Activated CD4-positive, alpha-beta T cell treated with anti-CD3 and anti-CD28 coated beads, Interleukin-2, amount 10 ng/mL, durations not matched to agents 7 days and 5 days (primary cell): ENCODE measurements at places on chromosomes 6 and 20. TPM values are rescaled to one million over a fixed set of nuclear protein-coding genes. Genes with fewer than 3 reads are reported as not detected.

DNA sequence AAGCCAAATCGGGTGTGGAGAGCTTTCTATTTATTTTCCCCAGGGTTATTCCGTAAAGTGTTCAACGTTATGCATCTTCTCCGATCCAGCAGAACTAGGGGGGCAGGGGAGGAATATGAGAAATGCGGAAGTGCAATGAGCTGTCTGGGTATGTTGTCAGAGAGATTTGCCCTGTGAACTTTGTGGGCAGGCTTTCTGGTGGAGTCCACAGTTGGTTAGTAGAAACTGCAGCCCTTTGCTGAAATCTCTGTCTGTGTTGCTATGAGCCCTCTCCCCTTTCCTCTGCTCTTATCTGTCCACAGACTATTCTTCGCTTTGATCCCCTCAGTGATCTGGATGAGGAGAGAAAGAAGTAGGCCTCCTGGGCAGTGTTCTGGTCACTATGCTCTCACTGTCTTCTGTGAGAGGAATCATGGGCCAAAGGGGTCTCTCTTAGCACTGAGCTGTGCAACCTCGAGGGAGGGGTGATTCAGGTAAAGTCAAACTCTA lies 158.9 kb upstream of the FUT9 start:
- DNase-seq = no peak
- H3K4me3 ChIP-seq = no peak overlapping the region
- no peaks in the 10 kb centered on the region for H3K4me1 ChIP-seq
- no peak overlapping the region for H3K27ac ChIP-seq

- no peaks in the 10 kb centered on the region for H3K27me3 ChIP-seq
- H3K4me1 ChIP-seq = peaks cover 4% of the 10 kb centered on the region
- H3K36me3 ChIP-seq = peaks cover 7% of the 10 kb centered on the region
- no peak for DNase-seq
These were observed 19.4 kb upstream of the IL22RA2 start for GRCh38 chr6:137192821-137193220.

GRCh38 chr6:133873538-133873937 lies 15.4 kb upstream of the TCF21 start:
- no peaks in the 10 kb centered on the region for H3K4me1 ChIP-seq
- no peak overlapping the region for H3K4me3 ChIP-seq
- H3K36me3 ChIP-seq = no peaks in the 10 kb centered on the region
- H3K27me3 ChIP-seq = peaks cover 30% of the 10 kb centered on the region
- no peak overlapping the region for H3K27ac ChIP-seq

GRCh38 chr6:108697561-108698161 lies 136.9 kb downstream of the FOXO3 start:
- no peak overlapping the region for H3K27ac ChIP-seq
- peaks cover 2% of the 10 kb centered on the region for H3K36me3 ChIP-seq
- H3K27me3 ChIP-seq = no peaks in the 10 kb centered on the region

DNA sequence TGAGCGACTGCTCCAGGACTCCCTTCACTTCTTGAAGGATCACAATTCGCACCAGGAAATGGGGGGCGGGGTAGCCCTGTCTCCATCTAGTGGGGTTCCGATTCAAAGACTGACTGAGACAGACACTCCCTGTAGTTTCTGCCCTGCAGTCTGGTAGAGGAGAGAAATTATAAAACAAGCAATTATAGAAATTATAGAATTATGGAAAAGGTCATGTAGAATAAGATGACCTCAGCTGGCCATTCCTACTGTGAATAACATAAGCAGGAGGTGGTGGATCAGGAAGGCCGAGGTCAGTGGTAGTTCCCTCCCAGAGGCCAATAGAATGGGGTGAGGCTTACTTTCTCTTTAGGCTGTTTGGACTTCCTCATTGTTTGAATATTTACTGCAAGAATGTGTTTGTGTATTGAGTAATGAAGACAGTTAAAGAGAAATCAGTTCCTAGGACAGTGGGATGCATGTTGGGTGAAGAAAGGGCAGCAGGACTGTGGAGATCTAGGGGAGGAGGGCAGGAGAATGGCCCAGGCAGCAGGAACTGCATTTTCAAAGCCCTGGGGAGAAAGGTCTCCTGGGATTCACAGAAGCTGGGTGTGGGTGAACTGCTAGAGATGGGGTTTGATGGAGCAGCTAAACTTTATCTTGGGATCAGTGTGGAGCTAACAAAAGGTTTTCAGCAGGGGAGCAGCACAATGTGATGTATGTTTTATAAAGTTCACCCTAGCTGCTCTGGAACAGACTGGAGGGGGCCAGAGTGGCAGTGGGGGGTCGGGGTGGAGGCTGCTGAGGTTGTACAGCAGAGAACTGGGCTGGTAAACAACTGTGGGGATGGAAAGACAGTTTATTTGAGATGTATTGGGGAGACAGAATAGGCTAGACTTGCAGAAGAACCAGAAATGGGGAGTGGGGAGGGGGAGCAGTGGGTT lies 2.1 kb downstream of the ZNF341 start:
- peaks cover 22% of the 10 kb centered on the region for H3K36me3 ChIP-seq
- peak overlapping the region; percentile 94 for H3K27ac ChIP-seq
- peaks cover 30% of the 10 kb centered on the region for H3K4me1 ChIP-seq
- peak overlapping the region; percentile 52 for H3K4me3 ChIP-seq

DNA sequence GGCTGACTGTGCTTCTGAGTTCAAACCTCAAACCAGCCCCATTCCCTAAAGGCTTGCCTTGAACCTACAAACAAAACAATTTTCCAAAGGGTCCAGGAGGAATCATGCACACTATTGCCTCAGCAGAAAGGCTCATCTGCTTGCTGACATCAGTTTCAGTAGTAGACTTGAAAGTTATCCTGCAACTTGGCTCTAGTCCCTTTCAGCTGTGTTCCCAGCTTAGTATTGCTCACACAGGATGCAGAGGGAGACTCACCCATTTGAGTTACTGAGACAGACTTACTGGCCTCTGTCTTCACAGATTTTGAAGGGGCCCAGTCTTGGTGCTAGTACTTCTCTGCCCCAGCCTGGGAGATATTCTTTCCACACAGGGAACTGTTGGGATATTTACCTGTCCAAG lies 38.5 kb upstream of the TFB1M start:
- no peak for DNase-seq
- no peak overlapping the region for H3K27ac ChIP-seq
- H3K36me3 ChIP-seq = peaks cover 4% of the 10 kb centered on the region
- no peaks in the 10 kb centered on the region for H3K4me1 ChIP-seq
- no peaks in the 10 kb centered on the region for H3K27me3 ChIP-seq
- H3K4me3 ChIP-seq = no peak overlapping the region

DNA sequence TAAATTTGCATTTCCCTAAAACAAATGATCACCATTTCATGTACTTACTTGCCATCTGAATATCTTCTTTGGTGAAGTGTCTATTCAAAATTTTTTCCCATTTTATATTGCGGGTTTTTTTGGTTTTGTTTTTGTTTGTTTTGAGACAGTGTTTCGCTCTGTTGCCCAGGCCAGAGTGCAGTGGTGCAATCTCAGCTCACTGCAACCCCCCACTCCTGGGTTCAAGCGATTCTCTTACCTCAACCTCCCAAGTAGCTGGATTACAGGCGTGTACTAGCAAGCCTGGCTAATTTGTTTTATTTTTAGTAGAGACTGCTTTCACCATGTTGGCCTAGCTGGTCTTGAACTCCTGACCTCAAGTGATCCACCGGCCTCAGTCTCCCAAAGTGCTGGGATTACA lies 9.1 kb upstream of the REPS1 start:
- no peak for DNase-seq
- H3K36me3 ChIP-seq = no peaks in the 10 kb centered on the region
- H3K27me3 ChIP-seq = no peaks in the 10 kb centered on the region

- no peak overlapping the region for H3K4me3 ChIP-seq
- H3K4me1 ChIP-seq = no peaks in the 10 kb centered on the region
- peaks cover 1% of the 10 kb centered on the region for H3K27me3 ChIP-seq
These were observed 8.6 kb downstream of the HS3ST5 start for GRCh38 chr6:114334237-114334636.

DNA sequence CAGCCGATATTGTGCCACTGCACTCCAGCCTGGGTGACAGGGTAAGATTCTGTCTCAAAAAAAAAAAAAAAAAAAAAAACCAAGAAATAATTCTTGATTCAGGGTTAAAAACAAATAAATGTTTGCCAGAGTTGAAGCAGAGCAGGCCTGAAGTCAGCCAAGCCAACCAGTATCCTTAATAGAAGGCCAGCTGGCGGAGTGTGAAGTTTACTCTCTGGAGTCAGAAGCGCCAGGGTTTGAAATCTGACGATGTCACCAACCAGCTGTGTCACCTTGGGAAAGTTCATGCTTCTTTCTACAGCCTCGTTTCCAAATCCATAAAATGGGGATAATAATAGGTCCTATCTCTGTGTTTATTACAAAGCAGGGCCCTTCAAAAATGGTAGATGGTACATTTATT lies 73.0 kb upstream of the ENPP5 start:
- H3K36me3 ChIP-seq = no peaks in the 10 kb centered on the region
- peaks cover 2% of the 10 kb centered on the region for H3K4me1 ChIP-seq
- H3K4me3 ChIP-seq = no peak overlapping the region
- H3K27ac ChIP-seq = no peak overlapping the region

GRCh38 chr6:50819466-50819903 lies 814 bp downstream of the TFAP2B start:
- peaks cover 80% of the 10 kb centered on the region for H3K27me3 ChIP-seq
- H3K4me3 ChIP-seq = no peak overlapping the region
- DNase-seq = no peak
- H3K36me3 ChIP-seq = peaks cover 3% of the 10 kb centered on the region
- no peak overlapping the region for H3K27ac ChIP-seq

DNA sequence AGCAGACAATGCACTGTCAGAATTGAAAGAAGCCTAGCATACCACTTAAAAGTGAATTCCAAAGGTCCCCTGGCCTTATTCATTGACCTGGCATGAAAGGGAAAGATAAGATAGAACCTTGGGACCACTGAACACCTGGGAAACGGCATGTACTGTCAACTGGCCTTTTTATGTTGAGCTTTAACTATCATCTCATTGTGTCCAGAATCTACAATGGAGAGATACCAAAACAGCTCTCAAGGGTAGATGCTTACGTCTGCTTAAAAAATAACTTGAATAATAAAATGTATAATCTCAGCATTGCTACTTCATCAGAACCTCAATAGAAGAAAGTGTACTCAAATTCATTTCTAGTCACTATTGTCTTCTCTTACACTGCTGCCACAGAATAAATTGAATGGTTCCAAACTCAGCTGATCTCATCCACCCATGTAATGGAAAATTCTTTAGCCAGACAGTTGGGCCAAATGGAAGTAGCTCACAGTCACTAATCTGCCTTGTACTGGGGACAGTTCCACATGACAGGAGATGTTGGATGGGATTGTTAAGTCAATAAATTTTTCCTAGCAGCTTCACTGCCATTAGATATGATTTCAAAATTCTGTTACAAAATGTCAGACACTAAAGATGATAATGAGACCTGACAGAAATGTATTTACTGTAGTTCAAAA lies 93.8 kb downstream of the MLIP start:
- peaks cover 2% of the 10 kb centered on the region for H3K36me3 ChIP-seq
- H3K27ac ChIP-seq = no peak overlapping the region
- DNase-seq = no peak
- H3K27me3 ChIP-seq = no peaks in the 10 kb centered on the region

- no peaks in the 10 kb centered on the region for H3K36me3 ChIP-seq
- peaks cover 8% of the 10 kb centered on the region for H3K27me3 ChIP-seq
- H3K4me3 ChIP-seq = no peak overlapping the region
- H3K4me1 ChIP-seq = no peaks in the 10 kb centered on the region
- no peak for DNase-seq
These were observed 24.9 kb upstream of the SASH1 start for GRCh38 chr6:148317739-148318138.

DNA sequence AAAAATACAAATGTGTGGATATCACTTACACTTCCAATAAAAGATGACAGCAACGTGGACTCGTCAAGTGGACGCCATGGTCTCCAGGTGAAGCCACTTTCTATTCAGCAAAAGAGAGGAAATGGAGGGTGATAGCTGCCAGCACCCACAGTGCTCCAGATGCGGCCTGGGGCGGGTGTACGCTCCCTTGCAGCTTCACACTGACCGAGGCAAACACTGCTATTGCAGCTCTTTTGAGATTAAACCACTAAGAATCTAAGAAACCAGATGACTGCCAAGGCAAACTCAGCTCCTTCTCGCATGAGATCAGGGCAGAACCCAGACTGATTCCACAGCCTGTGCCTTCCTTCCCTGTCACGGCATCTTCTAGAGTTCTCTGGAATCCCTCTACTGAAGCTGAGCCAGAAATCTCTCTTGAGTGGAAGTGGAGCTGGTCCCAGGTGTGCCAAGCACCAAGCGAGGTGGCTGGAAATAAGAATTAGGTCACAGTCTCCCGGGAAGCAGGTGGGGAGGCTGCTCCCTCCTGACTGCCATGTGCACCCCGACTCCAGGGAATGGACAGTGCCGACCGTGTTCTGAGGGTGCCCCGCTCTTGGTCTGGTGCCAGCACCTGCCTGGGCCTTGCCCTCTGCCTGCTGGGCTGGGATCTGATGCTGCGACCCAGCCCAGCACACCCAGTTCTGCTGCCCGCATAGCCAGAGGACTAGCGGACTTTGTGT lies 90.1 kb upstream of the AFDN start:
- peaks cover 5% of the 10 kb centered on the region for H3K27me3 ChIP-seq
- DNase-seq = no peak
- no peak overlapping the region for H3K4me3 ChIP-seq
- H3K4me1 ChIP-seq = no peaks in the 10 kb centered on the region

DNA sequence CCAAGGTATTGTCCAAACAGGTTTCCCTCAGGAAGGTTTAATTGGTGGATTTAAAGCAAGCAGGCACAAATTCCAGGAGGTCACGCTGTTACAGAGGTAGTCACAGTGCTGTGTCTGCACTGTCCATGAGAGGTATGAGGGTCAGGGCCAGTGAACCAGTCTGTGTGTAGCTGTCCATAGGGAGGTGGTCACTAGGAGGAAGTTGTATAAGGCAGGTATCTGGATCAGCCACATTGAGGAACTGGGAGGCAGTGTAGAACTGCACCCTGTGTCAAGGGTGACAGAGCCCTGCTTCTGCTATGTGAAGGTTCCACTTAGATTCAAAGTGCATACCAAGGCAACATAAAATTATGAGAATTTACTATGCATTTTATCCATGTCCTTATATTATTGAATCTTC lies 73.3 kb downstream of the MAP3K4 start:
- no peak overlapping the region for H3K27ac ChIP-seq
- no peak overlapping the region for H3K4me3 ChIP-seq
- H3K36me3 ChIP-seq = peaks cover 5% of the 10 kb centered on the region
- no peaks in the 10 kb centered on the region for H3K27me3 ChIP-seq

DNA sequence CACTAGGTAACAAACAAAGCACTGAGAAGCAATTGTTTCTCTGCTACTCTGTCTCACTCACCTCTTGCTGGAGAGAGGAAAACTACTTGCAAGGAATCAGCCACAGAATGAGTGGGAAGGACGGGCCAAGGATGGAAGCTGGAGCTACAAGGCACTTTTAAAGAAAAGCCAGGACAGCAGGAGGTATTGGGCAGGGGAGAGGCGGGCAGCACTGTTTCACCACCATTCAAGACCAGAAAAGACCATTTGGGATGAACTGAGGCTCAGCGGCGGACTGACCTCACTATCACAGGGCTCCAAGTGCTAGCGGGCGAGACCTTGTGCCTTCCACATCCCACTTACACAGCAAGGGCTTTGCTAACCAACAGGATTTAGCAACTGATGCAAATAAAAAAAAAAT lies 137.4 kb downstream of the IPCEF1 start:
- H3K27ac ChIP-seq = peak overlapping the region; percentile 31
- peaks cover 34% of the 10 kb centered on the region for H3K4me1 ChIP-seq
- no peaks in the 10 kb centered on the region for H3K27me3 ChIP-seq
- no peak overlapping the region for H3K4me3 ChIP-seq

Gene PLAGL1
- total RNA-seq = 4.5 TPM

Gene SLC44A4
- 0.15 TPM for total RNA-seq

Gene DLGAP4
- total RNA-seq = 29.5 TPM

Gene AGER
- total RNA-seq = 45.4 TPM

Gene FNDC11
- 0.57 TPM for total RNA-seq

Gene ZC2HC1B
- not detected for total RNA-seq

Gene PPP1R16B
- total RNA-seq = 63.6 TPM

Gene TCF19
- total RNA-seq = 86.3 TPM

Gene OR2H2
- total RNA-seq = not detected

Gene PTCHD4
- total RNA-seq = not detected

Gene TBXT
- total RNA-seq = not detected

Gene KCNB1
- 0.07 TPM for total RNA-seq

Gene PBOV1
- total RNA-seq = not detected
